ENCODE measurements at places on chromosomes 13 and 19. TPM values are rescaled to one million over a fixed set of nuclear protein-coding genes. Genes with fewer than 3 reads are reported as not detected.
A peak's percentile ranks its signal among the peaks of the same experiment; 100 is the strongest.

DNA sequence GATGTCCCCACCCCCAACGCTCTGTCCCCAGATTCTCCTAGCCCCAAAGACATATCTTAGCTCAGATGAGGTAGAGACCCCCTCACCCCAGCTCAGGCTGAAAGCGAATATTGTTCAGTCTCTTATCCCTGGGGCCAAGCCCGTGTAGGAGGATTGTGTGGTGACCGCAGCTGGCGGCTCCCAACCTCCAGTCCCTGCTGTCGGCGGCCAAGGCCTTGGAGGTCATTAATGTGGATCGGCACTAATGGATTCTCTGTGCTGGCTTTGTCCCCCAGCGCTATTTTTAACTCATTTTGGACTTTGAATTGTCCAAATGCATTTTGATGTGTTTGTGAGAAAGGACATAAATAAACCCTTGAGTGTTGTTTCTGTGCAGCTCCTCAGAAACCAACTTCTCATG, 124.2 kb downstream of the UQCRFS1 start:
- DNase-seq = no peak

- DNase-seq = peak; percentile 78
Observed at GRCh38 chr19:5154129-5154798, 185.4 kb downstream of the KDM4B start.

- DNase-seq = no peak
Observed at GRCh38 chr19:14379294-14380065, 1.8 kb upstream of the ADGRE5 start.

The KLK15 gene
- not detected for total RNA-seq

DNA sequence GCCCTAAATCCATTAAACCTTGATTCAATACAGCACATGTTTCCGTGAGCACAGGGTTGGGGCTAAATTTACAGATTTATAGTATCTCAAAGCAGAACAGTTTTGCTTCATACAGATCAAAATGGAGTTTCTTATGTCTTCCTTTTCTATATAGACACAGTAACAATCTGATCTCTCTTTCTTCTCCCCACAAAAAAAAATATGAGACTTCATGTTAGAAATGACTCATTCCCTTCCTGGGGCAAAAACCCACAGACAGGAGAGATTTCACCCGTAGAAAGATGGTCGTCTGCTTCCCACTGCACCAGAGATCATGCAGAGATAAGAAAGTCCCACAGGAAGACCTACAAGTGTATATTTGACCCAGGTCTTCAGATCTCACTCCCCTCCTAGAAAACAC, 7.7 kb upstream of the ZNF611 start:
- peak; percentile 61 for DNase-seq

The NPAS1 gene
- 0.21 TPM for total RNA-seq

- DNase-seq = no peak
Observed at GRCh38 chr19:38031423-38031770, 124.4 kb downstream of the SIPA1L3 start.

The ZNF208 gene
- not detected for total RNA-seq

DNA sequence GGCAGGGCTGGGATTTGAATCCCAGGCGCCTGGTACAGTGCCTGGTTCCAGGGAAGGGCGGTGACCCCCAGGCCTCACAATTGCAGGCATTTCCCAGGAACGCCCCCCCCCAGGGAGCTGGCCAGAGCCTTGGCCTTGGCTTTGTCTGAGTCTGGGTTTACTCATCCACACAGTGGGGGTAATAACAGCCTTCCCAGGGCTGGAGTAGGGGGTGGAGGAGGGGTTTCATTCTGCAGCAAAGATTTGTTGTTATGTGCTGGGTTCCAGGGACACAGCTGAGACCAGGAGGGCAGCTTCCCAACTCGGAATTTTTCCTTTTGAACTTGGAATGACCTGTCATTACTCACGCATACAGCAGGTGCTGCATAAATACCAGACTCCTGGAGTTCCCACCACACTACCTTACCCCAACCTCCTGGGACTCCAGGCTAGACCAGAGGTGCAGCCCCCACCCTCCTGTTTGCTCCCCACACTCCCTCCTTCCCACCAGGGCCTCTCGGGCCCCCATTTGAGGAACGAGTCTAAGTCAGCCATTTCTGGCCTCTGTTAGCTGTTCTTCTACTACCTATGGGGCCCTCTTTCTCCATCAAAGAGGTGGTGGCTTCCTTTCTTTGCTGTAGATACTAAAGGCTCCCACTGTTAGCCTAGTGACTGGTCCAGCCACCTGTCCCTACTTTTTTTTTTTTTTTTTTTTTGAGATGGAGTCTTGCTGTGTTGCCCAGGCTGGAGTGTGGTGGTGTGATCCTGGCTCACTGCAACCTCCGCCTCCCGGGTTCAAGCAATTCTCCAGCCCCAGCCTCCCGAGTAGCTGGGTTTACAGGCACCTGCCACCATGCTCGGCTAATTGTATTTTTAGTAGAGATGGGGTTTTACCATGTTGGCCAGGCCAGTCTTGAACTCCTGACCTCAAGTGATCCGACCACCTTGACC, 1.6 kb upstream of the ADAMTS10 start:
- no peak for DNase-seq

DNA sequence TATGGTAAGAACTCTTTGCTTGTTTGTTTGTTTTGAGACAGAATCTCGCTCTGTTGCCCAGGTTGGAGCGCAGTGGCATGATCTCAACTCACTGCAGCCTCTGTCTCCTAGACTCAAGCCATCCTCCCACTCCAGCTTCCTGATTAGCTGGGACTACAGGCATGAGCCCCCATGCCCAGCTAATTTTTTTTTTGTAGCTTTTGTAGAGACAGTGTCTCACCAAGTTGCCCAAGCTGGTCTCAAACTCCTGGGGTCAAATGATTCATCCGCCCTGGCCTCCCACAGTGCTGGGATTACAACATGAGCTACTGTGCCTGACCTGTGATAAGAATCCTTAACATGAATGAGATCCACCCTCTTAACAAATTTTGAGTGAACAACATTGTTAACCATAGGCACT, 183.9 kb upstream of the TSHZ3 start:
- no peak for DNase-seq

The GAPDHS gene
- not detected for total RNA-seq

The KLK7 gene
- total RNA-seq = not detected

DNA sequence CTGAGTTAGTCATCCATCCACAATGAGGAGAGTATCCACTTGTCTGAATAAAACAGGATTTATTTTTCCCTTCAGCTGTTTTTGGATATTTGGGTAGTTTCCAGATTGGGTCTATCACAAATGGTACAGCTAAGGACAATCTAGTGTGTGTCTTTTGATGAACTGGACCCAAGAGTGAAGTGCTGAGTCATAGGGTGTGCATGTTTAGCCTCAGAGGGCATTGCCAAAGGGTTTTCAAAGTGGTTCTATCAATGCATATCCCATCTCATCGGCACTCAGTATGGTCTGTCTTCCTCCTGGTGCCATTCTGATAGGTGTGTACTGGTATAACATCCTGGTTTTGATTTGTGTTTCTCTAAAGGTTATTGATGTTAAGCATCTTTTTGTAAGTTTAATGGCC, 62.3 kb downstream of the GSX1 start:
- no peak for DNase-seq

- no peak for DNase-seq
Observed at GRCh38 chr13:112769615-112770014, 79.8 kb downstream of the ATP11A start.

- no peak for DNase-seq
Observed at GRCh38 chr19:56765137-56765536, 75.4 kb downstream of the PEG3 start.

GRCh38 chr19:37551129-37551993, 43.2 kb downstream of the ZNF571 start:
- DNase-seq = peak; percentile 86

The SLAIN1 gene
- 28.7 TPM for total RNA-seq

Data from activated CD4-positive, alpha-beta T cell treated with anti-CD3 and anti-CD28 coated beads, Interleukin-2, amount 10 ng/mL, durations not matched to agents 24 days and 14 days (primary cell).